ENCODE measurements at places on chromosomes 5 and 9.

DNA sequence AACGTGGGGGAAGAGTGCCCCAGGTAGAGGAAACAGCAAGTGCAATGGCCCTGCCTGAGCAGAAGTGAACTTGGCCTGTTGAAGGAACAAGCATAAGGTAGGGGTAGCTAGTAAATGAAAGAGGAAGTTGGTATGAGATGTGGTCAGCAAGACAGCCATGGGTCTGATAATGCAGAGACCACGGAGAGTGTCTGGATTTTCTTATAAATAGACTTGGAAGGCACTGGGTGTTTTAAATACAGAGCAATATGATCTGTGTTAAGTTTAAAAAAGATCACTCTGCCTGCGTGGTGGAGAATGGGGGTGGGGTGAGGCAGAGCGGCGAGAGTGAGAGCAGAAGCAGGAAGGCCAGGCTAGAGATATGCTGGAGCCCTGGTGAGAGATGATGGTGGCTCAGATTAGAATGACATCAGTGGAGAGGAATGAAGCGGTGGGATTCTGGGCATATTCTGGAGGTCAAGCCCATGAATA lies 4.2 kb downstream of the ADAM19 start:
- DNase-seq: peak; percentile 55

DNA sequence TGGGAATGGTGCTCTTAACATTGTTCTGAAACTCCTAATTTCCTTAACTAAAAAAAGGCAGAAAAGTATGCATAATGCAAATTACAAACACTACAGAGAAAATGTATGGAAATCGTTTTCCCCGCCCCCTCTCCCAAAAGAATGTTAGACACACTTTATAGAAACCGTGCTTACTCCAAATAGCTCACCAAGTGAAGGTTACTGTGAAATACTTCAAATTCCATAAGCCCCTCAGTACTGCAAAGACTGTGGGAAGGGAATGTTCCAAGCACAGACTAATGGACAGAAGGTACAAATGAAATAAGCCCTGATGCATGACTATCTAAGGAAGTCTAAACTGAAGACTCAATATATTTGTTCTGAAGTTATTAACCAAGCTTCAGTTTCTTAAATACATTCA lies 12.5 kb downstream of the MAPKAP1 start:
- no peak for DNase-seq

DNA sequence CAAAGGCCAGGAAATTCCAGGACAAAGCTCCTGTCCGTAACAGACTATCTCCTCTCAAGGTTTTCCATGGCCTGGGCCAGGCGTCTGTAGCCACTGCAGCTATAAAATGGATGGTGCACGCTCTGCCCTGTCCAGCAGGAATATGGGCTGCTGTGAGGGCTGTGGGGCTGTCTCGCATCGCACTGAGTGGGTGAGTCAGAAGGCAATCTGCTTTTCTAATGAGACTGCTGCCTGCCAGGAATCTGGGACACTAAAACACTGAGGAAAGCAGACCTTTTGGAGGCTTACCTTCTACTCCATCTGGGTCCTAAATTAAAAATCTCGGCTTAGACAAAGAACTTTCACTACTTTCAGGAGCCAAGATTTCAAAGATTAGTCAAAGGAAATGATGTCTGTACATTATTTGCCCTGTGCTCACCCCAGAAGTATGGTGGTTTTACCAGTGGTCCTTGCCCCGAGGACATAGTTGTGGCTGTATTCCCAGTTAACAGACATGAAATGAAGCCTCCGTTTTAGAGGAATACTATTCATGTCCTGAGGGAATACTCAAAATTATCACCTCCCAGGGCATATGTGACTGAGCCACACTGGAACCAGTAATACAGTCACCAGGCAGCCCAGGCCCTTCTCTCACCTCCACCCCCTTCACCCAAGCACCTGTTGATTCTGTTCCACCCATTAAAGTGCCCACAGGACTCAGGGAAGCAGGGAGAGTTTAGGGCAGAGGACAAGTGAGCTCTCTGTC lies 56.4 kb downstream of the PFDN1 start:
- DNase-seq: peak; percentile 81

GRCh38 chr5:85670417-85670816 lies 947.3 kb upstream of the COX7C start:
- DNase-seq: no peak

DNA sequence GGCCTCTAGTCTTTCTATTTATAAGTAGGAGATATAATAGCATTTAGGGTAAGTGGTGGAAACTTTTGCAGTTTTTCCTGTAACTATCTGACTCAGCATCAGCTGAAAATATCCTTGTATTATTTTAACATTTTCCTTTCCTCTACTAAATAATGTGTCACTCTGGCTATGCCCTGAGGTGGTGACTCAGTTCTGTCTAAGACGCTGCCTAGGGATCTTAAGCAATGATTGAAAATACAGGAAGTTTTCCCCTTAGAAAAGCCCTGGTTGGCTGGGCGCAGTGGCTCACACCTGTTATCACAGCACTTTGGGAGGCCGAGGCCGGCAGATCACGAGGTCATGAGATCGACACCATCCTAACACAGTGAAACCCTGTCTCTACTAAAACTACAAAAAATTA lies 9.3 kb upstream of the EDIL3 start:
- DNase-seq: no peak

DNA sequence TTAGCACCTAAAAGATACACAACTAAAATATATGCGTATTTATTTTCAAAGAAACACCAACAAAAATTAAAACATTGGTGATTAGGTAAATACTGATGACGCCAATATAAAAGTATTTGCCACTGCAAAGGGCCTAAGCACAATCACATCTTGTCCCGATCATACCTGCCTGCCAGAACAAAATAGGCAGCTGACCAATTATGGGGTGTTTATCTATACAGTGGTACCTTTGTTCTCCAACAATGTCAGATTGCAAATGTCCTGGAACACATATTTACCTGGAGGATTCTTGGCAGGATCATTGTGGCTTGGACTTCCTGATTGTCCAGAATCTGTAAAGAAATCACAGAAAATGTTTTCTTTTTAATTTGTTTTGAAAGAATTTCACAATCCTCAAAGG lies 134.5 kb downstream of the NFIB start:
- DNase-seq: no peak

- DNase-seq: no peak
Observed at GRCh38 chr9:122251351-122251750, 13.3 kb downstream of the RBM18 start.

DNA sequence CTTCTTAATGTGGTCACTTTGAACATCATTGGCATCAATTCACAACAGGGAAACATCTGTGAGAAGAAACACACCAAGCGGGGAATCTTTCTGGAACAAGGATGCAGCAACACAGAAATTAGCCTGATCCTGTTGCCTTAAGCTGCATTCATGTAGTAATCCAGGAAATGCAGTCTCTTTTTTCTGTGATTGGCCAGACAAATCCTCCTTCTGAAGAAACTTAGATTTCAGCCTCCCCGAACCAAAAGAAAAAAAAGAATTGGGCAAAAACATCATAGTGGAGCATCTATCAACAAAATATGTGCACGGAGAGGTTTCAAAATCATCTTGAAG lies 7.2 kb upstream of the XPA start:
- no peak for DNase-seq

GRCh38 chr5:89399548-89399947 lies 516.6 kb upstream of the MEF2C start:
- DNase-seq: no peak

DNA sequence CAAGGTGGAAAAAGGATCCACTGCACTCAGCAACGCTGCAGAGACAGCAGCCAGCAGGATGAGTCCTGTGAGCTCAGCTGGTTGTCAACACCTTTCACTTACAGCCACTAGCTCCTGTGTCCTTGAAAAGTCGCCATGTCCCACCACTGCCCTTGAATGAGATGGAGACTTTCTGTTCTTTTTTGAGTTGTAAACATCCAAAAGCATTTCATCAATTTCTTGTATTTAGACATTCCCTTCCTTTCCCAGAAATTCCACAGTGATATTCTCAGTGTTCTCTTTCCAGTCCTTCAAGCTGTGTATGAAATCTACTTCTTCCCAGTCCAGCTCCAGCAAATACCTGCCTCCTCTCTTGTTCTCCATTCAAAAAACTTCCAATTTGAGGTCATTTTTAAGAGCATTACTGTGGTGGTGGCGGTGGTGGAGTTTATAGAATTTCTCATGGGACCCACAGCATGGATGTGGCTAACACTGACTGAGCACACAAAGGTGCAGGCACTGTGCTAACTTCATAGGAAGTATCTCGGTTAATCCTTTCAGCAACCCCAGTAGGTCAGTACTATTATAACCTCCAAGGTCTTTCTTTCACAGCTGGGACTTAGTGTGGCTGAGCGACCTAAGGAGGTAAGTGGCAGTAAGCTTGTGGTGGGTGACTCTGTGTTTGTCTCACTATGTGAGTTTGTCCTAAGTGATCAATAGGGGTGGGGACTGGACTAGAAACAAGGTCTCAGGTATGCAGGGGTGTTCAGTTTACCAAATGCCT lies 15.0 kb upstream of the GPX3 start:
- DNase-seq: peak; percentile 54

- DNase-seq: no peak
Observed at GRCh38 chr5:119063579-119064379, 7.1 kb upstream of the DMXL1 start.

GRCh38 chr5:163473635-163474243 lies 13.3 kb downstream of the HMMR start:
- no peak for DNase-seq

DNA sequence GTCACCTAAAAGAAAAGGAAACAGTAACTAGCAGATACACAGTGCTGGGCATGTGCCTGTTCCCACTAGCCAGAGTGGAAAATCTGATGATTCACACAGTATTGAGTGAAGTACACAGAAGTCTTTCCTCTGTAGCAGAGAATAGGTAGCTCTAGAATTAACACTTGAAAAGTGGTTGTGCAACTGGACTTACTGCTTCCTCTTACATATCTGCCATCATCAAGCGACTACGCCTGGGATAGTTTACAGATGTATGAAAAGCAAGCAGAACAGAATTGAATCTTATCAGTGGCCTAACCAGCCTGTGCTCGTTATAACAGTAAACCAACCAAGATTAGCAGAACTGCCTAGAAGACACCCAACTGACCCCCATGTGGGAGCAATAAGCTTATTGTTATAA lies 130.6 kb downstream of the DTWD2 start:
- no peak for DNase-seq

- no peak for DNase-seq
Observed at GRCh38 chr5:148820461-148821395, 5.7 kb upstream of the ADRB2 start.

- DNase-seq: no peak
Observed at GRCh38 chr9:216866-217265, 2.2 kb downstream of the DOCK8 start.

- no peak for DNase-seq
Observed at GRCh38 chr5:157857816-157858526, 974 bp downstream of the CLINT1 start.

- no peak for DNase-seq
Observed at GRCh38 chr5:158770506-158770905, 329.2 kb downstream of the EBF1 start.

- no peak for DNase-seq
Observed at GRCh38 chr5:149913436-149914419, 30.9 kb downstream of the PDE6A start.

GRCh38 chr5:115168829-115169486 lies 750 bp downstream of the TRIM36 start:
- DNase-seq: no peak

DNA sequence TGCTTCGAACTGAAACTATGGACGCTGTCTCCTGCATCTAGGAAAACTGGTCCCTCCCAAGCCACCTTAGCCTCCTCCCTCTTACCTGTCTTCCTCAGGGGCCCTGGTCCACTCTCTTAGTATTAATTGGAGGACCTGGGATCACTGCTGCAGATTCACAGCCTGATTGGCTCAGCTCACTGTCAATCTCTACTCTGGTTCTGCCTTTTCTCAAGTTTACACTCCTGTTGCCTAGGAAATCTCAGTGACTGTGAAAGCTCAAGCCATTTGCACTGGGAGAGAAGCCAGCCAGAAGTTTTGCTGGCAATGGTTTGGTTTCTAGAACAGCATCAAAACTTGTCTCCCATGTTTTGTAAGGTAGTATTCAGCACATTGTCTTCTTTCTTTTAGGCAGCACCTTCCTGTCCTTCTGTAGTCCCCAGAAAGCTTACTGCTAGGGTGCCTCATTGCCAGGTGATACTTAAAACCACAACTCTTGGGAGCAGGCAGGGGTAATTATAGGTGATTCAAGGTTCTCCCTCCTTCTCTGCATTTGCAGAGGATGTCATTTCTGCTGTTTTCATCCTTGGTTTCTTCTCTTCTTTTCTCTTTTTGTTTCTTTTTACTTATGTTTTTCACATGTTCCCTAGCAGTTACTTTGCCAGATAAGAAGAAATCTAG lies at the start of gene CAPSL:
Gene CAPSL (minus strand): TSS at position 55 of the 660 bp plus-strand sequence. CDS start 17,502 bp downstream, outside the sequence.
- DNase-seq: peak; percentile 88

GRCh38 chr5:34978681-34979080 lies 49.3 kb downstream of the DNAJC21 start:
- DNase-seq: no peak

GRCh38 chr5:62494772-62495171 lies 82.2 kb downstream of the IPO11 start:
- no peak for DNase-seq

DNA sequence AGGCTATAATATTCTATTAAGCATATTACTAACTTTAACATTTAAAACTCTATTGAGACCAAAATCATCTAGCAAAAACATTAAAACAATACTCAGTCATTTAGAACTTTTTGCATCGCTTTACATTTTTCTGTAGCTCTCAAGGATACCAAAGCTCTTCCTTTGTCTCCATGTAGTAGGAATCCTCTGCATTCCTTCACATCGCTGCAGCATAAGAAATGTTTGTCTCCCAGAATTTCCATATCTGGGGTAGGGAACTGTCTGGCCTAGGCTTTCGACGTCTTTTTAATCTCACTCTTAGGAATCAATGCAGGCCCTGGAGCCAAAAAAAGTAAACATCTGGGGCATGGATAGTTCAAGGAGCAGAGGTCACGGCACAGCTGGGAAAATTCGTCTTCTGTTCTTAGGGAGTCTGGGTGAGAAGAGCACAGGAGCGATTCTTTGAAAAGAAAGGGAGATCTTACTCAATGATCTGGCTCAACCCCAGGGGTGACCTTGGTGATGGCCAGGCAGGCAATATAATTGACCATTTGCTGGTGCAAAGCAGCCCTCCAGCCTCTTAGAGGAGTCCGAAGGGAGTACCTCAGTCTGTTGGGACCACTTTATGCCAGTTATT lies 23.2 kb upstream of the RAI14 start:
- DNase-seq: no peak

Measured in femur (tissue), 1 donor.